ENCODE measurements at places on chromosomes 5 and 9.

GRCh38 chr5:139806111-139806510 lies 10.5 kb downstream of the PSD2 start:
- DNase-seq: no peak

GRCh38 chr9:133004999-133005760 lies 25.6 kb upstream of the GTF3C5 start:
- DNase-seq: no peak

DNA sequence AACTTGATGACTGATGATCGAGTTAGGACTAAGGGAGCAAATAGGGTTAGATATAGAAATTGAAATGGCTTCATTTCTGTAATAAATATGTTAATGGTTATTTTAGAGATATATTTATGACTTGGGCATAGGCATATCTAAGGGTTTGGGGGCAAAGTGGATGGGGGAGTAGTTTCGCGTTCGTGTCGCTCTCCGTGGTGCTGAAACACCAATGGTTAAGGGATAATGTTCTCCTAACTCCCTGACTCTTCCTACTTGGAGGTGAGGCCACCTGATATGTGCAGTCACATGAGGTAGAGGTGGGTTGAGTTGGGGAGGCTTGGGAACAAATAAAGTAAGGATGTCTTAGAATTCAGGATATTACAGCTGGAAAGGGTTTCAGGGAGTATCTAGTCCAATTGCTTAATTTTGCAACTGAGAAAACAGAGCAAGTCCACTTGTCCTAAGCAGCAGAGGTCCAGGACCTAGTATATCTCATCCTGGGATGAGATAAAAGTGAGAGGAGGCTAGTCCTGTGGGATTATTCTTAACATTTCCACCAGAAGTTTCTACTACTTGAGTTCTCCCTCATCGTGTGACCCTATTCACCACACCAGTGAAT lies 44.0 kb upstream of the MAP1B start:
- no peak for DNase-seq

GRCh38 chr9:136438548-136439480 lies 831 bp downstream of the INPP5E start:
- peak; percentile 87 for DNase-seq

GRCh38 chr5:163885117-163885516 lies 379.7 kb downstream of the MAT2B start:
- no peak for DNase-seq

GRCh38 chr5:10149911-10150310 lies 99.8 kb downstream of the ATPSCKMT start:
- DNase-seq: no peak

DNA sequence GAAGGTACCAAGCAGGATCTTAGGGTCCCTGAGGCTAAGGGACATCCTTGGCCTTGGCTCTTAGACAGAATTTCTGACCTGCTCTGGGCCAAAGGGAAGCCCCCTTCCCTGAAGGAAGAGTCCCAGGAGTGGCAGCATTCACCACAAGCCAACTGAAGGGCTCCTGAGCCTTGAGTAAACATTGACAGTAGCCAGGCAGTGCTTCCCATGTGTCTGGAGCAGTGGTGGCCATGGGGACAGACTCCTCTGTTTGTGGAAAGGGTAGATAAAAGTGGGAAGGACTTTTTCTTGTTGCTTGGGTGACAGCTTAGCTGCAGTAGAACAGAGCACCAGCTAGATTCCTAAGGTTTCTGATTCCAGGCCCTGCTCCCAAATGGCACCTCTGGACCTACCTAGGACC lies 61.4 kb upstream of the VLDLR start:
- no peak for DNase-seq

- no peak for DNase-seq
These were observed 348 bp downstream of the CATSPER3 start for GRCh38 chr5:134968055-134968454.

- DNase-seq: peak; percentile 81
These were observed 17.5 kb downstream of the WHRN start for GRCh38 chr9:114487607-114488300.

- DNase-seq: no peak
These were observed 43.6 kb upstream of the KDM4C start for GRCh38 chr9:6714176-6714575.

DNA sequence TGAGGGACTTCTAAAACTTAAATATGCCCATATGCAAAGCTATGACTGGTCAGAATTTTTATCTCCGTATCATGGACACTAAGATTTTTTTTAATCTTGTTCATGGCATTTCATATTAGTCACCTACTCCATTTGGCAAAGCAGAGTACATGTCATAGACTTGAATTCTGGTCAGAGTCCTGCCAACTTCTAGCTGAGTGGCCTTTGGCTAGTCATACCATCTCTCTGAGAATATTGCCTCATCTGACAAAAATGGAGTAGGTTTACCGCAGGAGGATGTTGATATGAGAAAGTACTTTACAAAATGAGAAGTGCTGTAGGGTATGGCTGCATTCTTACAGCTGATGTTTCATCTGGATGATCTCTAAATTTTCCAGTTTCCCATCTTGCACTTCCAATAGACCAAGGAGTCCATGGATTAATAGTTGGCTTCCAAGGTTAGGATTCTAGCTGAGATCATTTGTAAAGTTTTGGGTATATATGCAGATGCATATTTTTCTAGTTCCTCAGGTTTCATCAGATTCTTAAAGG lies 150.8 kb upstream of the NR3C1 start:
- DNase-seq: no peak

DNA sequence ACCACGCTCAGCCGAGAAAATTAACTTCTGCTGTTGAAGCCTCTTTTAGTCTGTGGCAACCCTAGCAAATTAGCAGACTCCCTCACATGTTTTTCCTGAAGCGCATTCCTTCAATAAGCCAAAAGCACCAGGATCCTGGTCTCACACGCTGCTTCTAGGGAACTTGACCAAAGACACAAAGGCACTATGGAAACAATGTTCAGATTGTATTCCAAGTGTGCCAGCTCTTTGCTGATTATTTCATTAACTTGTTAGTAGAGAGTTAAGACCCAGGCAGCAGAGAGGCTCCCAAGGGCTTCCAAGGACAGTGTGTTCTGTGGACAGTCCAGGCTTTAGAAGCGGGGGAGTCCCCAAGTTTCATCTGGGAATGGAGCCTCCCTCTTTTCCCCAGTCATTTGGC lies 94.4 kb upstream of the BASP1 start:
- no peak for DNase-seq

- no peak for DNase-seq
These were observed 132.3 kb upstream of the ZNF608 start for GRCh38 chr5:124878583-124879342.

GRCh38 chr5:165325221-165325620 lies 1819.8 kb downstream of the MAT2B start:
- DNase-seq: no peak

DNA sequence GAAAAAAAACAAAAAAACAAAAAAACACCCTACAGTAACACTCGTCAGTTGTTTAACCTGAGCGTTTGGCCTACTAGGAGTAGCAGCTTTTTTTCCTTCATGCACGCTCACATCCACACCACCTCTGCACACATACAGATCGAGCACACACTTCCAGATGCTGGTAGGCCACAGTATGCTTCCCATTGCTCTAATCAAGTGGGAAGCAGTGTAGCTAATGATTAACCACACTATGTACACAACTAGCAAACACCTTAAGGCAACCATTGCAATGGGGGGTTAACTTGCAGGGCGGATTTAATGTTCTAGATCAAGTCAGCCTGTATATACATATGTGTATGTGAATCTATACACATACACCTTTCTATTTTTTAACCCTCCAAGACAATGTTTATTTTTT lies 65.5 kb upstream of the GLRX start:
- no peak for DNase-seq
